ENCODE measurements at places on chromosomes 7 and 10.
A peak's percentile ranks its signal among the peaks of the same experiment; 100 is the strongest.

DNA sequence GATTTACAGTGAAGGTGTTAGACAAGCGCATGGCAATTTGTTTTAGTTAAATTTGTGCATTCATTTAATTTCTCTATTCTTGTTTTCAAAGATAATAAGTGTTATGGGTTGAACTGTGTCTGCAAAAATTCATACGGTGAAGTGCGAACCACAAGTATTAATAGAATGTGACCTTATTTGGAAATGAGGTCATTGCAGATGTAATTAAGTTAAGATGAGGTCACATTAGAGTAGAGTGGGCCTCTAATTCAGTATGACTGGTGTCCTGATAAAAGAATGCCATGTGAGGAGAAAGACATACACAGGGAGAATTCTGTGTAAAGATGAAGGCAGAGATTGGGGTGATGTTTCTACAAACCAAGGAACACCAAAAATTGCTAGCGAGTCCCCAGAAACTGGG, 158.8 kb upstream of the SEMA3E start:
- peak; percentile 1 for DNase-seq

GRCh38 chr7:139582671-139583155, 59.2 kb downstream of the CLEC2L start:
- no peak for DNase-seq

DNA sequence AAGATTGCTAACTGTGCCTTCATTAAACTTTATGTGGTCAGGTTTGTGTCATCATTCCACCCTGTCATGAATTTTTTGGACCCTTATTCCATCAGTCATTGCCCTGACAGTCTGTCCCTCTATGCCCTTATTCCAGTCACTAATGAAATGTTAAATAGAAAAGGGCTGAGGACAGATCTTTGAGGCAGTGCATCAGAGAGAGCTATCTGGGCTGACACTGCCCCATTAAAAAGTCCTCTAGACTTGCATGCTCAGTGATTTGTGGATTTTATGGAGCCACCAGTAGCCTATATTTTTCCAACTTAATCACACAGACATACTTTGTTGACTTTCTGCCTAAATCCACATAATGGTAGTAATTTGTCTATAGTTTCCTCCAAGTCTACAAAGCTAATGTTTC, 264.7 kb upstream of the YAE1 start:
- DNase-seq = no peak

- DNase-seq = no peak
Observed at GRCh38 chr10:80144696-80145131, 12.2 kb downstream of the PLAC9 start.

DNA sequence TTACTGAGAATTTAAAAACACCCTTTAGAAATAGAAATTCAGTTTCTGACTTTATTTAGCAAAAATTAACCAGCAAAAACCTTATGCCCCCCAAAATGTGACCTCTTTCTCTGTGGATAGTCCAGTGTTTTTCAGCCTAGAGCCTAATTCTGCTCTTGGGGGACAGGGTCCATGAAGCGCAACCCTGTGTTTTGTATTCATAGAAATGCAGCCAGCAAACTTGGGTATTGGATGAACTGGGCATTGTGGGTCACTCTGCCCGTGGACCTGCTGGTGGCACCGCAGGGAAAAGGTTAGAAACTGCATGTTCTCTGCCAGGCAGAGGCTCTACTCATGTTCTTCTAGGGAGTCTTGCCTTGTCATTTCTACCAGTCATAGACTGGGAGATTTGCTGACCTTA, 787.4 kb upstream of the C7orf33 start:
- no peak for DNase-seq

- DNase-seq = no peak
Observed at GRCh38 chr10:104033401-104033930, 52.2 kb downstream of the COL17A1 start.

GRCh38 chr10:78318305-78318704, 284.6 kb downstream of the RPS24 start:
- DNase-seq = no peak

DNA sequence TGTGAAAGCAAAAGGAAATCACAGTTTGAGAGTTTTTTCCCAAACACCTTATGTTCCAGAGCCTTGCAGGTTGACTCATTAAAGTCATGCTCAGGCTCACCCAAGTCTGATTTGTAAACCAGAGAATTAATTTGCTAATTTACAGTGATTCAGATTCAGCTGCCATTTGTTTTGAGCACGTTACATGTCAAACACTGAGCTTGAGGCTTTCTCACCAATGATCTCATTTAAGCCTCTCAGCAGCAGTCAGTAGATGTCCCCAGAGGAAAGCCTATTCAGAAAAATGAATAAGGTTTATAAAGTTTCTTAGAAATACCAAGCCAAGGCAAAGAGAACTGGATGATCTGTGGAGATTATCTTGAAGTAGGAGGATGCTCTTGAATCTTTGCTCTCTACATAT, 420.4 kb downstream of the HTR7 start:
- no peak for DNase-seq

GRCh38 chr10:32340596-32341180, 6.3 kb downstream of the EPC1 start:
- DNase-seq = no peak

DNA sequence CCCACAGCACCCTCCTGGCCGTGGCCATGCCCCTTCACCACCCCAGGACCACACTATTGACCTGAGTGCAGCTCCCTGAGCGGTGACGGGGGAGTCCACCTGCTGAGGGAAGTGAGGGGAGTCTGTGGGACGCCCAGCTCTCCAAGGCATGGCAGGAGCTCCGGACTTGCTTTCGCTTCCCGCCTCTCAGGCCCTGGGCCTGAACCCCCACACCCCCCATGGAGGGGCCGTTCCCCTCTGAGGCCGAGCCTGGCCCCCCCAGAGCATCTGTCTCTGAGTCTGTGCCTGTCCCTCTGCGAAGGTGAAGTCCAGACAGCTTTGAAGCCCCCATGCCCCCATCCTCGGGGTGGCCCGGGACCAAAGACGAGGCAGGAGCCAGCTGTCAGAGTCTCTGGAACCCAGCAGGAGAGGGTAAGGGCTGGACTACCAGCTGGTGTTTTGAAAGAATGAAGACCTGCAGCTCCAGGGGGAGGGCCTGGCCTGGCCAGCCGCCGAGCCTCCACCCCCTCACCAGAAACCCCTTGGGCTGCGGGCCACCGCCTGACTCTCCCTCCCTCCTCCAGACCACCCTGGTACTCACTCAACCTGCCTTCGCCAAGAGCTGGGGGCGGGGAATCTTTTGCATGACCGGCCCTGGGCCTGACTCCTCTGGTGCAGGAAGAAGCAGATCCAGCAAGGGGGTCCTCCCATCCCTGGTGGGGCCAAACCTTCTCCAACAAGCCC, 114.0 kb downstream of the PDGFA start:
- DNase-seq = no peak

GRCh38 chr10:66190413-66190812, 735.4 kb upstream of the LRRTM3 start:
- DNase-seq = no peak

GRCh38 chr7:41674505-41675023, 28.3 kb downstream of the INHBA start:
- no peak for DNase-seq

- peak; percentile 53 for DNase-seq
Observed at GRCh38 chr7:91089382-91089963, 174.8 kb upstream of the FZD1 start.

DNA sequence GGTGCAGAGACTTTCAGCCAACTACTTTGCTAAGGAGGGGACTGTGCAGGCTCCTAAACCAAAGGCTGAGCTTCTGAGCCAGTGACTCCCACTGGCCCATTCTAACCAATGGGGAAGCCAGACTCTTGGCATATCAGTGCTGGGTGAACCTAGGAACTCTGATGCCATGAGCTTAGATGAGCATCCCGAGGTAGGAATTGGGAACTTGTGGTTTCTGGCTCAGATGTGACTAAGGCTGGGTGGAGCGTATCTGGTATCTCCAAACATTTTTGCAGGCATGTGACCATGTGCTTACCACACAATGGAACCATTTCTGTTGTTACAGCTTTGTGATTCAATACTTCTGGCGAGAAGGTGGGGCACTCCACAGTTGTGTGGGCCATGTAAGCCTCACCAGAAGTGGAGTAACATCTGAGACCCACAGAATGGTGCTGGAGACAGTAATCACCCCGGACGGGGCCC, 2.5 kb upstream of the AVPI1 start:
- DNase-seq = peak; percentile 98

DNA sequence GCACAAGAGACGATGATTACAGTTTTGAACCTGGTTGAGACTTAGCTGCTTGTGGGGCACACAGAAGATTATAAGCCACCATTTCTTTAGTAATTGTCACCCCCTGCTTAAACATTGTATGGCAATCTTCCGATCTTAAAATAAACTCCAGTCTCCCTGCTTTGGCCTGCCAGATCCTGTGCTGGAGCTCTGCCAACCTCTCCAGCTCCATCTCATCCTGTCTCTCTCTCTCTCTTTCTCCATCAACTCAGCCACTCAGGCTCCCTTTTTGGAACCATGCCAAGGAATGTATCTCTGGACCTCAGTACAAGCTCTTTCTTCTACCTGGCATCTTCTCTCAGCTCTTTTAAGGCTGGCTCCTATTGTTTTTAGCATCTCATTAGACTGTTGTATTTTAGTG, 1053.2 kb downstream of the REEP3 start:
- no peak for DNase-seq

- DNase-seq = no peak
Observed at GRCh38 chr10:86361156-86362128, 5.2 kb downstream of the GRID1 start.

- peak; percentile 15 for DNase-seq
Observed at GRCh38 chr7:107563081-107563774, 492 bp downstream of the COG5 start.

- DNase-seq = peak; percentile 2
Observed at GRCh38 chr7:158950914-158951635, 94.7 kb downstream of the DYNC2I1 start.

DNA sequence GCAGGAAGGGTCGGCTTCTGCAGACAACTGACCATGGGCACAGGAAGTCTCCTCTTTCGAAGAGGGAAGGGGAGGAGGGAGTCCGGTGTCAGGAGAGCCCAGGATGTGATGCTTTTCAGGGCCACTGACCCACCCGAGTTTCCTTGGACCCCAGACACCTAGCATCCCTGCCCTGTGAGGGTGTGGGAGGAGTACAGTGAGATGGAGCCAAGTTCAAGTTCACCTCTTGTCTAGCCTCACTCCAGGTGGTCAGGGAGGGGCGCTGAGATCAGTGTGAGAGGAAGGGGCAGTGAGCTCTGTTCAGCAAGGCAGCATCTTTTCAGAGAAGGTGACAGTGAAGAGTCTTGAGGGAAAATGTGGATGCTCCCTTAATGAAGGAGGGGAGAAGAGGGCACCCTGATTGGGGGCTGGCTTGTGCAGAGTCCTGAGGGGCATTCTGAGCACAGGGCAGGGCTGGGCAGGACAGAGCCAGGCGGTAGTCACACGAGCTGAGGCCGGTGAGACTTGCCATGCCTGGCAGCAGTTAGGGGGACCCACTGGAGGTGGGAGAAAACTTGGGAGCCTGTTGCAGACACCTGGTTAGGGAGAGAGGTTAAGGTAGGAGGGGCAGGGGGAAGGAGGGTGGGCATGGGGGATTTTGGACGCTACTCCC, 49.7 kb downstream of the ADCY1 start:
- DNase-seq = no peak

GRCh38 chr10:114061789-114062188, 18.1 kb downstream of the ADRB1 start:
- DNase-seq = no peak
